Activated CD4-positive, alpha-beta T cell treated with anti-CD3 and anti-CD28 coated beads, Interleukin-2, Interleukin-6, amounts not matched to agents 100 ng/mL and 50 ng/mL, durations not matched to agents 16 hours and 8 hours (primary cell): ENCODE measurements at places on chromosomes 6 and 20.

GRCh38 chr20:4985658-4986057, 15.7 kb downstream of the SLC23A2 start:
- no peak for DNase-seq

DNA sequence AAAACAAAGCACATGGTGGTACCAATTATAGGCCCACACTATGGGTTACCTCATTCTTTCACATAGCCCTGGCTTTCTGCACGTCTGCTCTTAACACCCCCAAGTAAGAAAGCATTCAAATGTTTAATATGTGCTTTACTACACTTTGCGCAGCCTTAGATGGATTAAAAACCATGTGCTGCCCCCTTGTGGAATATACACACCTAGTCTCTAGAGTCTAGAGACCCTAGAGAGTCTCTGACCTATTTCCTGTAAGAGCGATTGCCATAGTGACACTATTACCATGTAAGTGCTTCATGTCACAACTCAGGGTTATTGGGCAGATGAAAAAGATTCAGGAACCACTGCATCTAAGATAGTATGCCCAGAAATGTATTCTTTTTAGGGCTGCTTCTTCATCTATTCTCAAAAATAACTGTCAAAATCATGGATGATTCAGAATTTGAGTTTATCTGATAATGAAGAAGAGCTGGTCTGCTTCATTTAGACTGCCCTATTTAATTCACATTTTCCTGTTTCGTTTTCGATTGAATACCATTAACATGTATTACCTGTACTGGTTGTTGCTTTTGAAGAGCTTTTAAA, 186.3 kb downstream of the ADGB start:
- peak; percentile 63 for DNase-seq

GRCh38 chr20:37741570-37741969, 47.7 kb downstream of the CTNNBL1 start:
- DNase-seq = no peak

DNA sequence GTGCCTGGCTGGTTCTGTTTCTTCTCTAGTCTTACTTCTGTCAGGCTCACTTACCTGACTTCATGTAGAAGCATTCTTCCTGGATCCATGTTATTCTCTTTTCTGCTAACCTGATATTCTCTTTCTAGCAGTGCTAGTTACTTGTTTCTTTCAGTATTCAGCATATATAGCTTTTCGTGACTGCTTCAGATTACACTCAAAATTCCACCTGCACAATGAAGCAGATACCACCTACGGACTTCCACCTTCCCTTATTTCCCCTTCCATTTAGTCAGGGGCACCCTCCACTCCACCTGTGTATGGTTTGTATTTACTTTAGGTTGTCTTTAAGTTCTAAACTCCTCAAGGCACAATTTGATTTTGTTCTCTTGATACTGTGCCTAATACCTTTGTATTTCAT, 36.8 kb downstream of the ZFAND3 start:
- DNase-seq = no peak

- peak; percentile 24 for DNase-seq
Measured at GRCh38 chr6:35955970-35956369, 35.1 kb upstream of the SRPK1 start.

DNA sequence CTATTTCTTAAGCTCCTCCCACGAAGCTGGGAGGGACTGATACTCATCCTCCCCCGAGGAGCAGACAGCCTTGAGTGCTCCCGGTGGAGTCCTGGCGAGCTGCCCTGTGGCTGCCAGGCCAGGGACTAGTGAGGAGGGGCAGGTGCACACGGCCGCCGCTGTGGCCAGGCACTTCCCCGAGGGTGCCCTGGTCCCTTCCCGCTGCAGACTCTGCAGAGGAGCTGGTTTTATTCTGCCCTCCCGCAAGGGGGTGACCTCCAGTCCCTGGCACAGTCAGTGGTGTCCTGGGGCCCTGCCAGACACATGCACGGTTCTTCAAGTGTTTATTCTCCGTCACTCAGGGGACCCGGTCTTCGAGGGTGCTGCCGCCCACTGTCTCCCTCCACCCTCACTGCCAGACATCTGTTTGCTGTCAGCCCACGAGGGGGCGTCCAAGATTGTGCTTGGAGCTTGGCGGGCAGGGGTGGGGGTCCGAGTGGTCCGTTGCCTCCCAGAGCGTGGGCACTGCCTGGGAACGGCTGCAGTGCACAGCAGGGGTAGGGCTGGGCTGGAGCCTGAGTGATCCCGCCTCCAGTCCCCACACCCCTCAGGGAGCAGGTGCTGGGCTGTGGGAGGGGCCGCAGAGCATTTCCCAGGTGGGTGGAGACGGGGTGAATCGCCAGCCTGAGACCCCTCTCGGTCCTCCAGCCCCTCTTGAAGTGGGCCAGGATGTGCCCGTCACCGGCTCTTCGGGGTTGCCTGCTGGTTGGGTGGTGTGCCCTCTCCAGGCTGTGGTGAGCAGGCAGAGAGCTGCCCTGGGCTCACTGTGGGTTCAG, 3.1 kb upstream of the CABLES2 start:
- DNase-seq = peak; percentile 48

DNA sequence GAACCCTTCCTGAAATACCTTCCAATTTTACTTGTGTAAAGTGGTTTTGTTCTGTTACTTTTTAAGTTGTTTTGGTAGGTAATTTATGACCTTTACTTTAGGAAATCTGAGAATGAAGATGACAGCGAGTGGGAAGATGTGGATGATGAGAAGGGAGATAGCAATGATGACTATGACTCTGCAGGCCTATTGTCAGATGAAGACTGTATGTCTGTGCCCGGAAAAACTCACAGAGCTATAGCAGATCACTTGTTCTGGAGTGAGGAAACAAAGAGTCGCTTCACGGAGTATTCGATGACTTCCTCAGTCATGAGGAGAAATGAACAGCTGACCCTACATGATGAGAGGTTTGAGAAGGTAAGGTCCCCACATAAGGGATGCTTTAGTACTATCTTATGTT, 6.6 kb upstream of the ZC2HC1B start:
- DNase-seq = no peak

DNA sequence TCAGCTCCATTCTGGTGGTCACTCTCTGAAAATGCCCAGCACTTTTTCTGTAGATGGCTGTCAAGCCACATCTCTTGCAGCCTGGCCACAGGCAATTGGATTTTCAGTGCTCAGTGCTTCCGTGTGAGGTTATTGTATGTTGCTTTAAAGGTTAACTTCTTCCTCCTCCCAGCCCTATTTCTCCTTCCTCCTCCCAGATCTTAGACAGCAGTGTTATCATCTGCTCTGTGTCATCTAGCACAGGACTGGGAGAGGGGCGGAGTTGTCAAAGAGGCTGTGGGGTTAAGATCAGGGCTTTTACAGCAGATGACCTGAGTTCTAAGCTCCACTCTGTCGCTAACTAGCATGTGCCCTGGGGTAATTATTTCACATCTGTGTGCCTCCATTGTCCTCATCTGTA, 129.0 kb downstream of the PHACTR3 start:
- DNase-seq = no peak

GRCh38 chr6:119612911-119613381, 263.4 kb upstream of the MAN1A1 start:
- DNase-seq = no peak

DNA sequence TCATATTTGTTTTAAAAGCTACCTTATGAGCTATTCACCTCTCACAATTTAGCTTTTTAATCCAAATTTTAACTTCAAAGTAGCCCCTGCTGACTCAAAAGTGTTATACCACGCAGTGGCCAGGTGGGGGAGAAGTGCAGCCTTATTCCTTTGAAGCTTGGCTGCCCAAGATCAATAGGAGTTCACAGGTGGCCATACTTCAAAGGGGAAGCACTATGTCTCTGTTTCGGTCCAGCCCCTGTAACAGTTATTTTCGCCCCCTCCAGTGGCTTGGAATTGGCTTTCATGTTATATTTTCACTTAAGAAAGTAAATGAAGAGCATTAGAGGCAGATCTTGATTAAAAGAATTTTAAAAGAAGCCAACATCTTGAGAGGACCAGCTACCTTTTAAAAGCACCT, 608.4 kb downstream of the EPHA7 start:
- DNase-seq = peak; percentile 29

- DNase-seq = peak; percentile 30
Measured at GRCh38 chr20:50625986-50626677, 65.2 kb downstream of the RIPOR3 start.

DNA sequence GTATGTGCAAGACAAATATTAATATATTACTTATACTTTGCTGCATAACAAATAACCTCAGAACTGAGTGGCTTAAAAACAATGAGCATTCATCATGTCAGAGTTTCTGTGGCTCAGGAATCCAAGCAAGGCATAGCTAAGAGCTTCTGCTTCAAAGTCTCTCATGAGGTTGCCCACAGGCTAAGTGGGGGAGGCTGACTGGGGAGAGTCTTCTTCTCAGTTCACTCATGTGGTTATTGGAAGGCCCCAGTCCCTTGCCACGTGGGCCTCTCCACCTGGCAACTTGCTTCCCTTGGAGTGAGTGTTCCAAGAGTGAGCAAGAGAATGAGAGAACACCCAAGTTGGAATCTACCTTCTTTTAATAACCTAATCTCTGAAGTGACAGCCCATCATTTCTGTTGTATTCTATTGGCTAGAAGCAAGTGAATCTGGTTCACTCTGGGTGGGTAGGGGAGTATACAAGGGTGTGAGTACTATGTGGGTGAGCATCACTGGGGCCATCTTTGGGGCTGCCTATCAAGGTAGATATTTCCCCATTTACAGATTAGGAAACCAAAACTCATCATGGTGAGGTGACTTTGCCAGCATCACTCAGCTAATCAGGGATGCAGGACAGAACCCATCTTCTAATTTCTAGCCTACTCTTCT, 36.0 kb downstream of the DNAH8 start:
- no peak for DNase-seq

DNA sequence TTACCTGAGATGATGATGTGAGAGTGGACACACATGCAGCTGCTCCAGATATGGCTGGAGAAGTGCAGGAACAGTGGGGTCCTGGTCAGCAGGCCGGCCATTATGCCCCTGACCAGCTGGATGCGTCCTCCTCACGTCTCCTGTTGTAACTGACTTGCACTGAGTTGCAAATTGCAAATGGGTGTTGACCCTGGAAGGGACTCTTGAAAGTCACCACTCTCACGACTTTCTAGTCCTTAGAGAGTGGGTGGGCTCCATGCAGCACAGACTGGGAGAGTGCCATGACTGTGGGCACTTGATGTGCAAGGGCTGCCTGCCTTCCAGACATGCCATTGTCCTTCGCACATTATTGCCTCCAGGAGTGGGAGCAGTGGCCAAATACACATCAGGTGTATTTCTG, 10.8 kb downstream of the FAM83D start:
- DNase-seq = no peak

DNA sequence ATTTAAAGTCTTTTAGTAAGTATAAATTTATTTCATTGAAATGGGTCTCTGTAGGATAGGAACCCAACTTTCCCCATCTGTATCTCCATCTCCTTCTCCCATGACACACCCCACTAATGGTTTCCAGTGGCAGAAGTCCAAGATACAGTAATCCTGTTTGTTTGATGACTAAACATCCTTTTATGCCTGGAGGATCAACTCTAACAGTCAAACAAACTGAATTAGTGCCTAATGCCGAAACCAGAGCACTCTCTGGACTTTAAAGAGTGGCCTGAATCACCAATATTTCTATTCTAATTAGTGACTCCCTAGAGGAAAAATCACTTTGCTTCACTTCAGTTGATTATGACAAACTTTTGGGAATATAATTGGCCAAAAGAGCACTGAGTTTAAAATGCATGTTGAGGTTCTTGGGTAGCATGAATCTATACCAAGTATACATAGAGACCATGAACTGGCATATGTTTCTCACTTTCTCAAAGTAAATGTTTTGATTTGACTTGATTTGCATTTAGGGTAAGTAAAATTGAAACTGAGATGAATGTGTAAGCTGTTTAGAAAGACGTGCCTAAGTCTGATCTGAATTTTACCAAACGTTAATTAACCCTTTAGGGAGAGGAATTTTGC, 776.4 kb upstream of the NRSN1 start:
- no peak for DNase-seq

DNA sequence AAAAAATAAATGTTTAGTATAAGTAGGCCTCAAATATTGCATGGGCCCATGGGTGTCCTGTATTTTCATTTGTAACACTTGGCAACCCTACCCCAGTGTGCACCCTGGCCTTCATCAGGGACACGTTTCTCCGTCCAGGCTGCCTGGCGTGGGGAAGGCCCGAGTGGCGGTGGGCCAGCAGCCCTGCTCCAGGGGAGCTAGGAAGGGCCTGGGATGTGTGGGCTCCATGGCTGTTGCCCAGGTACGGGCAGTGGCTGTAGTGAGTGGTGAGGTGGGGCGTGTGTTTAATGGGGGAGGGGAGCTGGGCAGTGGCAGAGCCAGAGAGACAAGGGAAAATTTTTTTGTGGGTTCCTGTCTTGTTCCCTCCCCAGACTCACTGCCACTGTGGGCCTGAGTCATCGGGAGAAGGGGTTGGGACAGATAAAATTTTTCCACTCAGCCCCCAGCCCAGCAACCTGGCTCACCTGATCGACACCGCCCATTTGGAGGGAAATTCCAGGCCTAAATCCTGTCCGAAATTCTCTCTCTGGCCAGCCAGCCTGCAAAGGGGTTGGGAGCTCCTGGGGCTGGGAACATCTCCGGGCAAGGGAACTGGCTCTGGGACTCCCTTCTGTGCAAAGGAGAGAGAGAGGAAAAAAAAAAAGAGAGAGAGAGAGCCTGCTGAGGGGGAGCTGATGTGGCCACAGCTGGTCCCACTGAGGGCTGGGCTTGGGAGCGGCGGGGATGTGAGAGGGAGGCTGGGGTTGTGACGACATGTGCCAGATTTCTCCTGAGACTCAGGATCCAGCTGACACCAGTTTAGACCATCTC, 32.5 kb upstream of the VEGFA start:
- no peak for DNase-seq

DNA sequence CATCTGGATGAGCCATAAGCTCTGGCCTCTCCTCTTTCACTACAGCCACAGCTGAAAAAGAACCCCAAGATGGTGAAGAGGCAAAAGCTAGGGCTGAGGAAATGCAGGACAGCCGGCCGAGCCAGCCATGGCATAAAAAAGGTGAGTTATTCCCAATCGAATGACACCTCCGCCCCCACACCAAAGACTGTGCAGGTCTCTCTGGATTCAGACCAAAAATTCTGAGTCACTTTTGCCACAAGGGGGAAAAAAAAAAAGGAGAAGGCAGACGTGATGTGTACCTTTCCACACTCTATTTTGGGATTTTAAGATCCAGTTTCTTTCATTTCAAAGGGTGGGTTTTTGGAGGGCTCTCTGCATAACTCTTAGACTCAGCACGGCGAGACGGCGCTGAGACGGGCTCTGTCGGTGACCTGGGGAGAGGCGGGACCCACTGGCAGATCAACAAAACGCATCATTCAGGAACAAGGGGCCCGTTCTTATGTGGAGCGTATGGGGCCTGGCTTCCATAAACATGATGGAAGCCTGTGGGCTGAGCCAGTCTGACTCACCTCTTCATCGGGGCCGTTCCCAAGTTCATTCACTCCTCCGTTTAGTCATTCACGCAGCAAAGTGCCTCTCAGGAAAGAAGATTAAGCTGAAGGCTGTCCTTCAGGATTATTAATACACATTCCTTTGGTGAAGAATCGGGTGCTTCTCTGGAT, 54.8 kb downstream of the NFATC2 start:
- DNase-seq = no peak

- peak; percentile 70 for DNase-seq
Measured at GRCh38 chr6:138815797-138816528, 20.1 kb downstream of the ECT2L start.
